Stomach (tissue), 19 donors: ENCODE measurements at places on chromosomes 6 and 20. TPM values are rescaled to one million over a fixed set of nuclear protein-coding genes. Genes with fewer than 3 reads are reported as not detected.
A peak's percentile ranks its signal among the peaks of the same experiment; 100 is the strongest.

Gene ZFP57
- not detected for total RNA-seq

Gene PNPLA1
- not detected for total RNA-seq

Gene TRIM40
- total RNA-seq, result not detected

Gene SLC22A16
- not detected for total RNA-seq

Gene RAD21L1
- total RNA-seq, result not detected

Gene PTCRA
- not detected for total RNA-seq

Gene DDRGK1
- total RNA-seq, result 108 TPM

Gene SLC22A7
- total RNA-seq, result not detected

Gene REV3L
- total RNA-seq, result 170 TPM

Gene JARID2
- 12.5 TPM for total RNA-seq

Gene CTSZ
- total RNA-seq, result 45.9 TPM

GRCh38 chr20:25300496-25301170, 52.7 kb downstream of the PYGB start:
- H3K4me1 ChIP-seq, result peaks cover 20% of the 10 kb centered on the region
- no peaks in the 10 kb centered on the region for H3K27me3 ChIP-seq
- no peak overlapping the region for H3K4me3 ChIP-seq
- H3K27ac ChIP-seq, result no peak overlapping the region
- H3K36me3 ChIP-seq, result peaks cover 85% of the 10 kb centered on the region

DNA sequence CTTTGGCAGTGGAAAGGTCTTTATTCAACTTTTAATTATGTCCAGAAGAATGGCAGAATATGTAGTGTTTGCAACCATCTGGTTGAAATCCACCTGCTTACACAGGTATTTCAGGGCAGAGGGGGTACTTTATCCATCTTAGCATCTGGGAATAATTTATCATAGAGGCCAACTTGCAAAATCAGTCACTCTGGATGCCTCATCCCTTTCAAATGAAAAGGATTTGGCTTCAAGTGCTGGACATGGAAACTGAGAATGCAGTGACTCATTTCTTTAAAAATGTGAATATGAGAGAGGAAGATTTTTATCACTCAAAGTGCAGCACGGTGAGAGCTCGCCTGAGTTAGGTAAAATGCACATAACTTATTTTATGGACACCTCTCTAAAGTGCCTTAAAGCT, 758.3 kb downstream of the KIF16B start:
- no peak overlapping the region for H3K4me3 ChIP-seq
- H3K27ac ChIP-seq, result no peak overlapping the region
- H3K27me3 ChIP-seq, result no peaks in the 10 kb centered on the region
- H3K4me1 ChIP-seq, result peaks cover 6% of the 10 kb centered on the region

- DNase-seq, result no peak
- H3K27ac ChIP-seq, result no peak overlapping the region
- no peaks in the 10 kb centered on the region for H3K4me1 ChIP-seq
- no peaks in the 10 kb centered on the region for H3K27me3 ChIP-seq
- no peaks in the 10 kb centered on the region for H3K36me3 ChIP-seq
These were observed 347.8 kb upstream of the CNR1 start for GRCh38 chr6:88513920-88514319.

- no peak for DNase-seq
- H3K27ac ChIP-seq, result no peak overlapping the region
- H3K4me1 ChIP-seq, result no peaks in the 10 kb centered on the region
- no peaks in the 10 kb centered on the region for H3K27me3 ChIP-seq
- H3K36me3 ChIP-seq, result no peaks in the 10 kb centered on the region
These were observed 30.3 kb downstream of the SAMD5 start for GRCh38 chr6:147538821-147539220.

GRCh38 chr20:52103335-52103912, 88.2 kb downstream of the ZFP64 start:
- peaks cover 31% of the 10 kb centered on the region for H3K4me1 ChIP-seq
- DNase-seq, result peak; percentile 39
- peaks cover 15% of the 10 kb centered on the region for H3K27me3 ChIP-seq

DNA sequence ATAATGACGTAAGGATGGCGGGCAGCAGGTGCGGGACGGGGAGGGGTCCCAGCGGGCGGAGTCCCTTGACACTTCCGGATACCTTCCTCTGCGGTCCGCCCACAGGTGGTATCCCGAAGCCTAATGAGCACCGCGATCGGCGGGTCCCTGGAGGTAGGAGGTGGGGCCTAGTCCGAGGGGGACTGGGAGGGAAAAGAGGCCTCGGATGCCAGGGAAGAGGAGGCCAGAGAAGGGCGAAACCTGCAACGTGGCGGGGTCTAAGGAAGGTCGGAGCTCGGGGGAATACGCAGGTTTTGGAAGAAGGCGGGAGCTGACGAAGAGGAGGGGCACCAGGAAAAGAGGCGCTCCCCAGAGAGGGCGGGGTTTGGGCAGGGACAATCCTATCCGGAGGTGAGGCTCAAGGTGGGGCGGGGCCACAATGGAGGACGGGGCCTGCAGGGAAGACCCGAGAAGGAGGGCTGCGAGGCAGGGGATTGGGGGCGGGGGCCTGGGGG, 3.7 kb downstream of the PRSS16 start:
- H3K4me3 ChIP-seq, result peak overlapping the region; percentile 58
- H3K27ac ChIP-seq, result peak overlapping the region; percentile 89
- peaks cover 24% of the 10 kb centered on the region for H3K4me1 ChIP-seq
- peaks cover 30% of the 10 kb centered on the region for H3K27me3 ChIP-seq

DNA sequence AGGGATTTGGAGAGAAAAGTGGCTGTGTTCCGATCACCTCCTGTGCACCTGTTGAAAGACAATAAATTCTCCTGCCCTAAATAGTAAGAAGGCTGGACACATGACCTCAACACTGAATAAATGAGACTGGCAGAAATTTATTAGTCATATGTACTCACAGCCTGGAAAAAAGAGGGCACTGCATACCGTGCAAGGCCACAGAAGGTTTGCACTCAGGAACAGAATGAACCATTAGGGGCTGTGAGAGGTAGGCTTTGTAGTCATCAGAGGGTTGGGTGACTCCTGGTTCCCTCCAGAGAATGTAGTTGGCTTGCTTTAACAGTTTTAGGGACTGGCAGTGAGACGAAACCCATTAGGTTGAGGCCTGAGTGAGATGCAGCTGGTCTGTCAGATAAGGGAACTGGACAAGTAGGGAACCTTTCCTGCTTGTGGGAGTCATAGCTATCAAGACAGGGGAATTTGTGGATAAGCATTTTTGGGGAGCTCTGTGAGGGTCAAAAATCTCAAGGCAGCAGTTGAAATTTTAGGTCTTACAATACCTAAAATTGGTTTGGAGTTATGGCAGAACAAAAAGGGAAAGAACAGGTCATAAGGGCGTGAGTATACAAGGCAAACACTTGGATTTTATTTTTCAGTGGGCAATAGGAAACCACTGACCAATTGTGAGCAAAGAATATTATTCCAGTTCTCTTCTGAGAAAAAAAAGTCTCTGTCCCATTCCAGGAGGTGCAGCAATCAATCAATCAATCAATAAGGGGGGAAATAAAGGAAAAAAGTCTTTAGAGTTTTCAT, 67.9 kb upstream of the BTN3A2 start:
- H3K4me3 ChIP-seq, result no peak overlapping the region
- no peaks in the 10 kb centered on the region for H3K27me3 ChIP-seq
- H3K4me1 ChIP-seq, result no peaks in the 10 kb centered on the region
- H3K27ac ChIP-seq, result no peak overlapping the region
- no peaks in the 10 kb centered on the region for H3K36me3 ChIP-seq

GRCh38 chr20:42376131-42376530, 758.0 kb upstream of the CHD6 start:
- H3K4me1 ChIP-seq, result no peaks in the 10 kb centered on the region
- no peaks in the 10 kb centered on the region for H3K27me3 ChIP-seq
- H3K27ac ChIP-seq, result no peak overlapping the region
- H3K36me3 ChIP-seq, result no peaks in the 10 kb centered on the region
- DNase-seq, result no peak

DNA sequence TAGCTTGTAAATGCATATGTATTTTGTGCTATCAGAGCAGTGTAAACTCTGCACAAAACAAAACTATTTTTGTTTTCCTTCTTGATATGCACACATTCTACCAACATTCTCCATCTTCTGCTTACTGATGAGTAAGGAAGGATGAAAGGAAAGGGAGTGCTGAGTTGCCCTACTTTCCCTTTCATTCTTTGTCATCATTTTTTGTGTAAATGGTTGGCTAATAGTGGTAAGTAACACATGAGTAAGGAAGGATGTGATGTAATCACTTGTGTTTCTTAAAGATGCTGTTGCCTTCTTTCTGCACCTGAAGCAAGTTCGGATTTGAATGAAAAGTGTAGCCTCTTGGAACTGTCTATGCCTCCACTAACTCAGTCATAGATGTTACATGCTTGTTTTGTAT, 4.6 kb upstream of the REV3L start:
- H3K4me1 ChIP-seq, result peaks cover 5% of the 10 kb centered on the region
- peak overlapping the region; percentile 31 for H3K27ac ChIP-seq
- no peak for DNase-seq
- H3K36me3 ChIP-seq, result no peaks in the 10 kb centered on the region
- H3K4me3 ChIP-seq, result no peak overlapping the region
- H3K27me3 ChIP-seq, result no peaks in the 10 kb centered on the region

GRCh38 chr6:169978615-169979161, 227.3 kb downstream of the ERMARD start:
- H3K4me1 ChIP-seq, result no peaks in the 10 kb centered on the region
- H3K27ac ChIP-seq, result no peak overlapping the region
- H3K4me3 ChIP-seq, result no peak overlapping the region
- no peak for DNase-seq
- H3K36me3 ChIP-seq, result no peaks in the 10 kb centered on the region
- no peaks in the 10 kb centered on the region for H3K27me3 ChIP-seq

DNA sequence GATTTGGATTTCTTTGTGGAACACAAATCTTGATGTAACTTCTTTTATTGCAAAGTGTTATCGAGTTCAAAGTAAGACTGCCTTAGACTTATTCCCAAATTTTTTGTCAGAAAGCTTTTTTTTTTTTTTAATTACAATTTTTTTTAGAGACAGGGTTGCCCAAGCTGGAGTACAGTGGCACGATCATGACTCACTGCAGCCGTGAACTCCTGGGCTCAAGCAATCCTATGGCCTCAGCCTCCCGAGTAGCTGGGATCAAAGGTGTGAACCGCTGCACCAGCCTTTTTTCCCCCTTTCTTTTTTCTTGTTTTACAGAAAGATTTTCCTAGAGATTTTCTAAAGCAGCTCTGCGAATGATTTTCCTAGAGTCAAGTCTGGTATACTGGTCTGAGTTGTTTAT, 2.8 kb downstream of the RIOK1 start:
- no peak overlapping the region for H3K27ac ChIP-seq
- H3K36me3 ChIP-seq, result peaks cover 45% of the 10 kb centered on the region
- DNase-seq, result no peak

DNA sequence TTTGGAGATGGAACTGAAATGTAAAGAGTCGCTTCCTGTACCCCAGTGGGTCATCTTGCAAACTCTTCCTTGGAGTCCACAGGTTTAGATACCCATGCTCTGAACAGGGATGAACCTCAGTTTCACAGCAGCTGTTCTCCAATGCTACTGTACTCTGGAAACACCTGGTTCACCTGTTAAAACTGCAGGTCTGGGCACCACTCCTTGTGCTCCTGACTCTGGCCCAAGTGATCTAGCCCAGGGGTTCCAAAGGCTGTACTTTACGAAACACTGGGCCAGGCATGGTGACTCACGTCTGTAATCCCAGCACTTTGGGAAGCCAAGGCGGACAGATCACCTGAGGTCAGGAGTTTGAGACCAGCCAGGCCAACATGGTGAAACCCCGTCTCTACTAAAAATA, 102.1 kb downstream of the ATP9A start:
- peaks cover 52% of the 10 kb centered on the region for H3K36me3 ChIP-seq
- no peak for DNase-seq
- no peaks in the 10 kb centered on the region for H3K27me3 ChIP-seq
- H3K27ac ChIP-seq, result no peak overlapping the region
- no peak overlapping the region for H3K4me3 ChIP-seq

- peaks cover 5% of the 10 kb centered on the region for H3K36me3 ChIP-seq
- H3K27me3 ChIP-seq, result no peaks in the 10 kb centered on the region
- no peak overlapping the region for H3K4me3 ChIP-seq
- peak overlapping the region; percentile 55 for H3K27ac ChIP-seq
These were observed 257.6 kb downstream of the LAMA2 start for GRCh38 chr6:129140526-129140925.

- H3K4me3 ChIP-seq, result no peak overlapping the region
- H3K36me3 ChIP-seq, result no peaks in the 10 kb centered on the region
- no peaks in the 10 kb centered on the region for H3K27me3 ChIP-seq
These were observed 156.7 kb upstream of the TENT5A start for GRCh38 chr6:81909162-81909561.

DNA sequence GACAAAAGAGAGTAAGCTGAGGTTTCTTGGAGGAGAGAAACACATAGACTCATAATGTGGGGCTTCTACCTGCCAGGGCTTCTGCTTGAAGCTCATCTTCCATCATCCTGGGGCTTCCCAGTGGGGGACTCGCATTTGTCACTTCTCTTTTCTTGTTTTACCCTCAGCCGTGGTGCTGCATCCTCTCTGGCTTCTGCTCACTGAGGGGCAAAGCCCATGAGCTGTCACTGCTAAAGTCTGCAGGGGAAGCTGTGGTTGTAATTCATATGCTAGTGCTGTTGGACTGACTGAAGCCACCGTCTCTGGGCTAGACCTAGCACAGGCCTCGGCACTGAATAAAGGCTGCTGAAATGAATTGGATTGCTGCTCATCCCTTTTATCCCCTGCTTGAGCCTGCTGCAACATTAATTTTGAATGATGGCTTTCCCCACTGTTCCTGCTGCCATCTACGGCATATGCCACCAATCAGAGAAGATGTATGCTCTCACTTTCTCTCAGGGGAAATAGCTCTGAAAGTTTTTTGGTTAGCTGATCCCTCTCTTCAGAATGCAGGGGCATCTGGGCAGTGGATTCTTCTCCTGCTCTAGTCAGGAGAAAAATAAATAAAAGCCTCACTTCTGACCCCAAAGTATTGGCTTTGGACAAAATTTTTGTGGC, 568.4 kb upstream of the MAP3K7 start:
- H3K4me1 ChIP-seq, result no peaks in the 10 kb centered on the region
- H3K4me3 ChIP-seq, result no peak overlapping the region
- H3K27ac ChIP-seq, result no peak overlapping the region
- no peaks in the 10 kb centered on the region for H3K27me3 ChIP-seq
- H3K36me3 ChIP-seq, result no peaks in the 10 kb centered on the region

- DNase-seq, result no peak
- H3K36me3 ChIP-seq, result no peaks in the 10 kb centered on the region
- H3K27me3 ChIP-seq, result no peaks in the 10 kb centered on the region
- no peak overlapping the region for H3K27ac ChIP-seq
- H3K4me1 ChIP-seq, result peaks cover 13% of the 10 kb centered on the region
These were observed 12.3 kb upstream of the SLC22A16 start for GRCh38 chr6:110488606-110489190.

DNA sequence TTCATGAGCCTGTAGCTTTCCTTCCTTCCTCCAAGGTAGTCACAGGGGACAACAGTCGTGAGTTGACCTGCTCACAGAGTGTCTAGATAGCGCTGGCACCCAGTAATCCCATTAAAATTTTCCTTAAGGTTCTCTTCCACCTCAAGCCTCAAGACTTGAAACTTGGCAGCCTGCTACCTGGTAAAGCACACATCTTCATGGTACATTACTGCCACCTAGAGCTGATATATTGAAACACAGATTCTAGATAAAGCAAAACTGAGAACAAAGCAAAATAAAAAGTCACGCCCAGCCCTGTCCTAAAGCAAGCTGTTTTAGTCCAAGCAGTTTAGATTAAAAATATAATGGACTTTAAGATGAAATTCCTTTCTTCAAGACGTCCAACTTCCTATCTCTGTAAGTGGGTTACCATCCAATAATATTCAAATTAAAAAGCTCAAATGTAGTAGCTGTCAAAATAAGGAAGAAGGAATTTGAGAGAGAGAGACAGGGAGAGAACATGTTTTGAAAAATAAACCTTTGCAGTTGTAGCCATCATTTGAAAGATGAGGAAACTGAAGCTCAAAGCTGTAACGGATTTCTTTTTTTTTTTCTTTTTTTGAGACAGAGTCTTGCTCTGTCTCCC, 50.7 kb upstream of the CD83 start:
- DNase-seq, result peak; percentile 88
- no peak overlapping the region for H3K4me3 ChIP-seq
- peaks cover 27% of the 10 kb centered on the region for H3K27me3 ChIP-seq
- H3K27ac ChIP-seq, result no peak overlapping the region
- no peaks in the 10 kb centered on the region for H3K36me3 ChIP-seq
